ENCODE measurements at places on chromosomes 7 and 10. TPM values are rescaled to one million over a fixed set of nuclear protein-coding genes. Genes with fewer than 3 reads are reported as not detected.

GRCh38 chr10:104417637-104418292 is 64.1 kb downstream of the CFAP58 start:
- H3K27me3 ChIP-seq: no peaks in the 10 kb centered on the region
- H3K4me1 ChIP-seq: no peaks in the 10 kb centered on the region
- no peaks in the 10 kb centered on the region for H3K36me3 ChIP-seq
- DNase-seq: peak; percentile 4
- no peak overlapping the region for H3K4me3 ChIP-seq

- DNase-seq: no peak
- H3K27ac ChIP-seq: no peak overlapping the region
- no peaks in the 10 kb centered on the region for H3K27me3 ChIP-seq
- H3K4me3 ChIP-seq: no peak overlapping the region
- no peaks in the 10 kb centered on the region for H3K4me1 ChIP-seq
Observed at GRCh38 chr7:33221390-33221789, 92.0 kb downstream of the BBS9 start.

Gene GRK5
- 6.8 TPM for total RNA-seq

Gene SLC39A12
- not detected for total RNA-seq

Gene C7orf33
- not detected for total RNA-seq
